NCI-H2029 treated with DMSO at 0.1 percent for 48 hours (cell line): ENCODE measurements at places on chromosomes 7 and 10.

DNA sequence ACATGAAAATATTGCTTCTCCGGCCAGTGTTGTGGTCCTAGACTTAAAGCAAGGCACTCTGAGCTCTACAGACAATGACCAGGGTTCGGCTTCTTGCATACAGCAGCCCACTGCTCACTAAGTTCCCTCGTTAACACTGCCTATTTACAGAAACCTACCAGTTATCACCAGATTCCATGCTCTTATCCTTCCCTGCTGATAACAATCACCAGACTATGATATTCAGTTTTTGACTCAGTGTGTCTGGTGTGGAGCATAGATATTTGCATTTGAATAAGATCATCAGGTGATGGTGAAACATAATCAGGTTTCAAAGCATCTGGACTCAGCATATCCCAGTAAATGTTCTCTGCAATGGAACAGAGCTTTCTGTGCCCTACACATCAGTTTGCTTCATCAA, 182.3 kb downstream of the SNX13 start:
- no peak for DNase-seq

DNA sequence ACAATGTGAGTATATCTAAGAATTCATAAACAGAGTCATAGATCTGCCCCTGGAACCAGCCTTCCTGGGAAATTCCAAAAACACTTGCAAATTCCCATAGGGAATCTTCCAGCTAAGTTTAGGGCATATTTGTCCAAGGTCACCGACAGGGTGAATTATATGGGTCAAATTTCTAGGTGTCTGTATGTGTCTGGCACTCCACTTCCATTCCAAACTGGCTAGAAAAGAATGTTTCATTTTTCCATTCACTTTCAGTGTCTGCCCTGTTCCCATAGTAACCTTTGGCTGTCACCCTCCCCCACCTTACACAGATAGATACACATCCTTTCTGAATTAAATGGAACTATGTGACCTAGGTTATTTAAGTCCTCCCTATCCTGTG, 230.9 kb downstream of the CREB5 start:
- DNase-seq: no peak

DNA sequence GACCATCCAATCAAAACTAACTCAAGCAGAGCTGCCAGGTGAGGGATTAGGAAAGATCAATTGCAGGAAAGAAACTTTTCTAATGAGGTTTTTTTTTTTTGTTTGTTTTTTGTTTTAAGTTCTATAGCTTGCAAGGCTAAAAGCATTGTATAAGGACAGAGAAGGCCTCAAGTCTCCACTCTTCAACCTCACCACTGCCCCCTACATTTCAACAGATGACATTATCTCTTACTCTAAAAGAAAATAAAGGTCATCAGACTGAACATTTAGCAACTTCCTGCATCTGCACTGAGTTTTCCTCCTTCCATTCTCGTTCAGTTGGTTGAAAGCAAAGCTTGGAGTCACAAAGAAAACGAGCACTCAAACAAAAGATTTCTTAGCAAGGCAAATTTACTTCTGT, 45.2 kb upstream of the EXOC4 start:
- no peak for DNase-seq

DNA sequence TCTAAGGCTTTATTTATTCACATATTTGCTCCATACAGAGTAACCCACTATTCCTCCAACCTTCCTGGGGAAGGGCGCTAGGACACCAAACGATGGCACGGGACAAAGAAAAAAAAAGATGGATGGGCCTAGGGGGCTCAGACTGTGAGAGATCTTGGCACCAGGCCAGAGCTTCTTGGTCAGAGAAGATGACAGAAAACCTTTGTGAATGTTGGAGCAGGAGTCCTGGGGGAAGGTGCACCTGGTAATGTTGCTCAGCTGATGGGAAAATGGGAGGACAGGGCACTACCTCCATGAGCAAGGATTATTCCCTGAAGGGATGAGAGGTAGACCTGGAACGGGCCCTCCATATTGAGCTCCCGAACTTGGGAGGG, 1.4 kb upstream of the SH3PXD2A start:
- no peak for DNase-seq

GRCh38 chr10:86043236-86043635, 323.4 kb downstream of the GRID1 start:
- no peak for DNase-seq

- DNase-seq: no peak
Observed at GRCh38 chr10:45354261-45354660, 19.8 kb upstream of the ALOX5 start.

GRCh38 chr10:91389636-91390512, 20.3 kb upstream of the HECTD2 start:
- DNase-seq: peak; percentile 61

GRCh38 chr7:49295146-49295545, 370.8 kb downstream of the CDC14C start:
- DNase-seq: no peak

DNA sequence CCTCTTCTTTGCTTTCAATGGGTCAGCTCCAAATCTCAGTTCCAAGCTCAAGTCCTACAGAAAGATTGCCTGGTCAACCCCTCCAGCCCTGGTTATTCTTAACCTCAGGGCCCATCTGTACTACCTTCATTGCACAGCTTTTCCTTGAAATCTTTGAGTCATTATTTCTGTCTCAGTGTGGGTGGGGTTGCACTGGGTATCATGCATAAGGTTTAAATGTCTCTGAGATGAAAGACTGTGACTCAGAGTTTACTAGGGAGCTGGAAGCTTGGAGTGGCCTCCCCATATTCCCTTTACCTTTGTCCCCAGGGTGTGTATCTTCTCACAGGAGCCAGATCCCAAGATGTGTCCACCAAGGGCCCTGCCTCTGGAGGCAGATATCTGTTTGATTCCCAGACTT, 3.3 kb upstream of the OR6V1 start:
- DNase-seq: no peak

DNA sequence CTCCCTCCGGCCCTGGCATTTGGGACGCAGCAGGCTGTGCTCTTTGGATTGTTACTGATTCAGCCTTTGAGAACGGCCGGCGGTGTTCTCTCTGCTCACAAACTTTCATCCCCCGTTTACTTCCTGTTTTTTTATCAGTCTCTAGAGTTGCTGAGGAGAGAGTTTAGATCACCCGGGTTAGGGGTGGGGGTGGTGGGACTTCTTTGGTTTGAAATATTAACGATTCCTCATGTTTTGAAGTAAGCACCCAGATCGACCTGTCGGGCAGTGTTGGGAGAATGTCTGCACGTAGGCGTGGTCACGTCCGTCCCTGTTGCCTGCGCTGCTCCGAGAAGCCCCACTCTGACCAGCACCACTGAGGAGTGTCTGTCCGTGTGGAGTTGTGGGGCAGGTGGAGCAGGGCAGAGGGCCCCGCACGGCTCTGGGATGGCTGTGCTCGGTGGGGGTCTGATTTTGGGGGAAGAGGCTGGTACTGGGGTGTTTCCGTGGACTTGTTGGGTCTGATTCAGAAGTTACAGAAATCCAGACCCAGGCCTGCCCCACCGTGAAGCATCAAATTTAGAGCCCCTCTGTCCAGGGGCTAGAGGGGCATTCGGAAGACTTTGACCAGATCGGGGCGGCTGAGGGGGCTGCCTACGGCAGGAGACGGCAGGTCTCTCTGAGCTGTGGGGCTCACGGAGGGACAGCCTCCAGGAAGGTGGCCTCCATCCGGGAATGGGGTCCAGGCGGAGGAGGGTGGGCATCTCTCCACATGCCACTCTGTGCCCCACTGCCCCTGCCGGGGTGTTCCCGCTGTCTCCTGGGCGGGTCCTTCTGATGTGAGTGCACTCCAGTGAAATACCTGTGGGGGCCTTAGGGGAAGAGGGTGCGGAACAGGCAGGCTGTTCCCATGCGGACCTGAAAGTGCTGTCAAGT, 7.4 kb downstream of the INPP5A start:
- DNase-seq: no peak

DNA sequence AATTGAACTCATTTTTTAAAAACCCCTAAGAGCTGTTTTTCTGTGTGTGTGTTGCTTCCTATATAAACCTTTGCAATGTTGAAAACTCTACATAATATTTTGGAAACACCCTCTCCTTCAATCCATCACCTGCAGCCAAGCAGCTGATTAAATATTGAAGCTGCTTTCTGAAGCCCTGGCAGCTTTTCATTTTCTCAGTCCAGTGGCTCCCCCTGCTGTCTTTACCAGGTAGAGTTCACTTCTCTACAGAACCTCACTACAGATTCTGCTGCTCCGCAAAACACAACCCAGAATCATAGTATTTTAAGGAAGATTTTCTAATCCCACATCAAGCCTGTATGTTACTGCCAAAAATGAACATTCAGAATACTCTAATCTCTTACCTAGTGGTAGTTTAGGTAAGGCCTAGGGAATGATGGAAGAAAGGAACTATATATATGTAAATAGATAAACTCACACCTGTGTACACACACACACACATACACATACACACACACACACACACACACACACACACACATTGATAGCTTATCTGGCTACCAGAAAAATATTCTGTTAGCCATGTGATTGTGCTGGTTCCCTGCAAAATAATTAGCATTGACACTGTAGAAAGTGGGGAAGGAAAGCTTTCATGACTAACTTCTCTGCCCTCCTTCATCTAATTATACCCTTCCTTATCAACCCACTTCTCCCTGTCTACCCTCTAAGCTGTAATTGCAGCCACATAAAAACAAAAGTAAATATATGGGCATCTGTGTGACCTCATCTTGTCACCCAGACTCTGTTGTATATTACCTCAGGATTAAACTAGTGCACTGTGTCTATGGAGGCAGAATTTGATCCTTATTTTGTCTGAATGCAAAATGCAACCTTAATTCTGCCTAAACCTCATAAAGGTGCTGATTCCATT, 229.5 kb upstream of the FZD1 start:
- DNase-seq: peak; percentile 72

DNA sequence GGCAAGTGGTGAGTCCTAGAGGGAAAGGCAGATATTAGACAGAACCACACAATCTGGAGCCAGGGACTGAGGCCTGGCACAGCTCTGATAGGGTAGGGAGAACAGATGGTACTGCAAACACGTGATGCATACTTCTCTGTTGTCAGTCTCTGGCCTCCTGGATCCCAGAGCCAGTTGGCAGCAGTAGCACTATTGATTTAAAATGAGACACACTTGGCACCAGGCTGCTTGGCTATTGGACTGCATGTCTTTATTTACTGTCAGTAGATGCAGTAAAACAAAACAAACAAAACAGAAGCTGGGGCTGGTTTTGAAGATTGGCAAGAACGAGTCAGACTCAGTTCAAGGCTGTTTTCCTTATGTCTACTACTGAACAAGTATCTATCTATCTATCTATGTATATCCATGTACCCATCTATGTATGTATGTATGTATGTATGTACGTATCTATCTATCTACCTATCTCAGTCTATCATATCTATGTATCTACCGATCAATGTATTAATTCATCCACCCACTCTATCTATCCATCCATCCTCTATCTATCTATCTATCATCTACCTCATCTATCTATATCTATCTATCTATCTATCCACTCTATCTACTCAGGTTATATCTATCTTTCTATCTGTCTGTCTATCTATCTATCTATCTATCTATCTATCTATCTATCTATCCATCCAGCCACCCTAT, 23.4 kb upstream of the MGAM2 start:
- DNase-seq: peak; percentile 91
